ENCODE measurements at places on chromosomes 4 and X.

DNA sequence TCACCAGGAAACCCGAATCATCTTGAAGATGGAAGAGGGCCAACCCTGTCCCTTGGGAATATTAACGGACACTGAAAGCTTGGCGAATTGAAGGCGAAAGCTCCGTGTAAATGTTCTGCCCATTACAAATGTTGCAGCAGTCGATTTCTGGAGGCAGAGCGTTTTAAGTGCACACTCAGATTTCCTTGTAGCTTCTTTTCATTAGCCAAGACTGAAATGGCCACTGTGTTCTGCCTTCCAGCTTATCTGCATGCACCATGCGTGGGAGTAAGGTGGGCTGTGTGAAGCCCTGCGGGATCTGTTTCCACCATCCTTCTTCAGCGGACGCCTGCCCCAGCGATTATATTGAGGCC, 1.3 kb downstream of the SMIM20 start:
- DNase-seq: no peak

DNA sequence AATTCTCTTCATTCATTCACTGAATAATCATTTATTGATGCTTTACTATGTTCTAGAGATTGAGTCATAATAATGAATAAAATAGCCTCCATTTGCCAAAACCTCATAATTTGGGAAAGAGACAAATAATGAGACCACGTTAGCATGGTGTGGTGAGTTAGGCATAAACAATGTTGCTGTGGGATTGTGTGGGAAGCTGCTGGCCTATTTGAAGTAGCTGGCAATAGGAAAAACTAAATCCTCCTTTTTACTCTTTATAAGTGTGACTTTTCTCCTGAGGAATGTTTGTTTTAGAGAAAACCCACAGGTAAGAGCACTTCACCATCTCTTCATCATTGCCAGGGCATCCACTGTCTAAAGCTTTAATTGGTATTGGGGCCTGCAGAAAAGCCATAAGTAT, 95.3 kb downstream of the AREG start:
- DNase-seq: no peak

DNA sequence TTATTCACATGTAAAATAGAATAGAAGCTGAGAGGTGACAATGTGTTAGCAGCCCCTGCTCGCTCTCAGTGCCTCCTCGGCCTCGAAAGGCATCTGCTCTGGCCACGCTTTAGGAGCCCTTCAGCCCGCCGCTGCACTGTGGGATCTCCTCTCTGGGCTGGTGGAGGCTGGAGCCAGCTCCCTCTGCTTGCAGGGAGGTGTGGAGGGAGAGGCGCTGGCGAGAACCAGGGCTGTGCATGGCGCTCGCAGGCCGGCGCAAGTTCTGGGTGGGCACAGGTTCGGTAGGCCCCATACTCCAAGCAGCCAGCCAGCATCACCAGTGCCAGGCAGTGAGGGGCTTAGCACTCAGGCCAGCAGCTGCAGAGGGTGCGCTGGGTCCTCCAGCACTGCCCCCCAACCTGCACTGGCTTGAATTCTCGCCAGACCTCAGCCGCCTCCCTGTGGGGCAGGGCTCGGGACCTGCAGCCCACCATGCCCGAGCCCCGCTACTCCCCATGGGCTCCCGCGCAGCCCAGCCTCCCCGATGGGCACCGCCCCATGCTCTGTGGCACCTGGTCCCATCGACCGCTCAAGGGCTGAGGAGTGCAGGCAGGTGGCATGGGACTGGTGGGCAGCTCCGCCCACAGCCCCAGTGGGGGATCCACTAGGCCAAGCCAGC, 1346.7 kb upstream of the IGFBP7 start:
- DNase-seq: no peak

DNA sequence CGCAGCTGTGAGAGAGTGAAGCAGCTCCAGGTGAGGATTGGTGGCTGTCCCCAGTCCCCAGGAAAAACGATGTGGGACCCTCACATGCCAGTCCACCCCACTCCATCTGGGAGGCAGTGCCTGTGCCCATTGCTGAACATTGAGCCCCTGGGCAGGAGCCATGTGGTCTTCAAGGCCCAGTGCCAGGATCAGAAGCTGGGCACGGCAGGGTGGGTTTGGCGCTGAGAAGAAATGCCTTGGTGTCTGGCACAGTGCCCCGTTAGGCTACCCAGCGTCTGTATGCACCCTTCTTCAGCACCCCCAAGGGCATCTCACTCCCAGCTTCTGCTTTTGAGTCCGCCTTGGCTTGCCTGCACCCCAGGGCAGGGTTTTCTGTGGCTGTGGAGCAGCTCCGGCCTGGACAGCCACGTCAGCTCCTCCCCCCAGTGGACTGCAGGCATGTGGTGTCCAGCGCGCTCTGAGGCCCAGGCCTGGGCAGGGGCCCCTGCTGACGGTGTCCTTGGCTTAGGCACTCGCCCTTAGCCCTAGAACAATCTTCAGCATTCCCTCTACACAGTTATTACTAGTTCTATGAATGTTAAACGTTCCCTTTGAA, 28.6 kb downstream of the RGS12 start:
- no peak for DNase-seq

GRCh38 chr4:70722199-70722791, 531 bp downstream of the RUFY3 start:
- DNase-seq: peak; percentile 35

DNA sequence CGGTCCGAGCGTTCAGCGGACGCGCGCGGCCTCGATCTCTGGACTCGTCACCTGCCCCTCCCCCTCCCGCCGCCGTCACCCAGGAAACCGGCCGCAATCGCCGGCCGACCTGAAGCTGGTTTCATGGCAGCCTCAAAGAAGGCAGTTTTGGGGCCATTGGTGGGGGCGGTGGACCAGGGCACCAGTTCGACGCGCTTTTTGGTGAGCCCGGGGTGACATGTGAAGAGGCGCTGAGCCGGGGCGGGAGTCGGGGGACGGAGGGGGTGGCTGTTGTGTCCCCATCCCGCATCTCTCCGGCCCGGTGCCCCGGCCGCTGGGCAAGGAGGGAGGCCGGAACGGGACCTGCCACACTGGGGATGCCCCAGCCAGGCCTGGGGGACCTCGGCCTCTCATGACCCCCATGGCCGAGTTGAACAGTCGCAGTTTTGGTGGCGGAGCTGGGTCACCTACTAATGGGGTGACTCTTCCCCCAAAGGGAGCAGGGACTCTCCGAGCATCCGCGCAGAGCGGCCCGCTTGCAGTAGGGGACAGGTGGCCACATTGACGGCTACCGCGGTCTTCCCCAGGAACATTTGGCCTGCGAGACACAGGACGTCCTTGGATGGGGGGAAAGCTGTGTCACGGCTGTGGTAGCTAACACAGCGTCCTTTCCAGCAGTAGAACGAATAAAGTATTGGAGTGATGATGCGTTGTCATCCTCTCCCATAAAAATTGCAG, at the start of gene GK:
Gene GK, plus strand, starts transcription at position 9 of the 717 bp plus-strand sequence. Its CDS starts 115 bp downstream, at position 124.
- no peak for DNase-seq

GRCh38 chrX:2387614-2388239, 113.0 kb downstream of the DHRSX start:
- no peak for DNase-seq

- no peak for DNase-seq
Observed at GRCh38 chrX:116628464-116628863, 165.7 kb upstream of the CT83 start.

- no peak for DNase-seq
Observed at GRCh38 chr4:26135331-26135730, 185.5 kb upstream of the RBPJ start.

- DNase-seq: peak; percentile 43
Observed at GRCh38 chrX:9466124-9466495, 1.3 kb downstream of the TBL1X start.

DNA sequence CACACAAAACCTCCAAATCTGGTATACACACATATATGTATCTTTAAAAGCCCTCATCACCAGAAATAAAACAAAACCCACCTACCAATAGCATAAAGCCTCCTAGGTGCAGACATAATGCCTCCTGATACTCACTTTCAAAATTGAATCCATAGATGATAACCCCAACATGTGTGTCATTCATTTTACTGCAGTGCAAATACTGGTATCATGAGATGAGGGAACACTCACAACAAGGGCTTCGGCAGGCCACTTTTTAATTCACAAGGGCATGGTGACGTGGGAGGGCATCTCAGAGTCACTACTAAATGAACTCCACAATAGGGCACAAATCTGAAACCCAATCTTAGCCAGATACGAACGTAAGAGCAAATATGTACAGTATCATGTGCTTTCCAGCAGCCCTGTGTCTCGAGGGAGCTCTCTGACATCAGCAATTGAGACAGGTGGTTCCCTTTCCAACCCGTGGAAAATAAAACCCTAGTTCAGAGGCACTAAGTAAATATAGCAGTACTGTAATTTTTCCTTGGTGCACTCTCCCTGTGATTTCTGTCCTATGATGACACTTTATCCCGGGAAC, 14.1 kb upstream of the PPARGC1A start:
- no peak for DNase-seq

GRCh38 chr4:137738375-137738990, 206.2 kb upstream of the PCDH18 start:
- DNase-seq: no peak

DNA sequence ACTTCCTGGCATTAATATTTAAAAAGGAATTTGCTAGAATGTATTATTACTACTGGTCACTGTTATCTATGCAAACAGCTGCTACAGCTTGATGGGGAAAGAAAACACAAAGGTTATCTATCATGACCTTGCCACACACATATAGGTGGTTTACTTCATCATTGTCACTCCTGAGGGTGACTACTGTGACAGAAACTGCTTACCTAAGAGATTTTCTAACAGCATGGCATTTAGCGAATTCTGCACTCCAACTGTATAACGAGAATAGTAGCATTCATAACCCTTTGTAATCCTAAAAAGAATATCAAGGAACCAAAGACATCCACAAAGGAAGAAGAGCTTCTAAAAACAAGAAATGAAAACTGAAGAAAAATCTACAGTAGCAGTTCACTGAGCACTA, 74.6 kb upstream of the SPOCK3 start:
- DNase-seq: no peak

- DNase-seq: peak; percentile 66
Observed at GRCh38 chrX:20595928-20596575, 329.3 kb upstream of the RPS6KA3 start.

- no peak for DNase-seq
Observed at GRCh38 chr4:176064539-176064938, 1.1 kb upstream of the WDR17 start.

DNA sequence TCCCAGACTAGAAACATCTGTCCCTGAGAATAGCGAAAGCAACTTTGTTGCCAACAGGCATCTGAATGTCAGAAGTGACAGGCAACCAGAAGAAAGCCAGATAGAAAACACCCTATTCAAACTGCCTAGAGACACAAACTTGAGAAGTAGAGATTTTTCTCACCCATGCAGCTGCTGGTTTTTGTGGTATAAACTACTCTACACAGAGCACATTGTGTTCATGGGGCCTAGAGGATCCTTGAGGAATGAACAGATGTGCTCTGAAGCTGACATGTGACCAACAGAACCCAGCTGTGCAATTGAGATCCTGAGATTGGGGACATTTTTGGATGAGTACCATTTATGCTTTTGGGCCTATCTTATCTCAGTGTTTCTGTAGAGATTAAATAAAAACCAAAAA, 63.6 kb upstream of the NRK start:
- no peak for DNase-seq

DNA sequence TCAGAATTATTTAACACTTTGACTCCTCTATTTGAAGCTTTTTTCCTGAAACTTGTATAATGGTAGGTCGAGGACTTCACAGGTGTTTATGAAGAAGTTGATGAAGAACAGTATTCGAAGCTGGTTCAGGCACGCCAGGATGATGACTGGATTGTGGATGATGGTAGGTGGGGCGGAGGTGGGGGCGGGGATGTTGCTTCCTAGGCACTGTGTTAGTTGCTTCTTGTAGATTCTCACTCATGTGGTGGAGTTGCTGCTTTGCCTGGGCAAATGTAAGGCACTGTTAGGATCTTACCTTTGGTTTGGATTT, 9.4 kb downstream of the POLA1 start:
- no peak for DNase-seq

All from activated T-cell treated with anti-CD3 and anti-CD28 coated beads, Interleukin-2, amount 50 U/mL, for 48 hours (primary cell).